Suppressor macrophage (primary cell): ENCODE measurements at places on chromosomes 16 and 17.

DNA sequence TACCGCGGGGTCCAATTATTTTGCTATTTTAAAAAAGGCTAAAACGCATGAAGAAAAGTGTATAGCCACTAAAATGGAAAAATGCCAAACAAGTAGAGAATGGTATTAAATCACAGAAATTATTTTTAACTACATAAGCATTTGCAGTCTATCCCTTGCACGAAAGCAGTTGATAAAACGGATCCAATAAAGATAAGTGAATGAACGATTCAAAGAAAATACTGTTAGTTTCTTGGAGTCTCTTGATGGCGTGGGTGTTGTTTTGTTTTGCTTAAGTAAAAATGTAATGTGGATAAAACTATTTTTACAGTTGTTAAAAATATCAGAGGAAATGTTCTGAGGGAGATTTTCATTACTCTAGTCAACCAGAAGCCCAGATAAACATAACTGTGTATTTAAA is 9.3 kb downstream of the HS3ST3A1 start:
- DNase-seq, result no peak

DNA sequence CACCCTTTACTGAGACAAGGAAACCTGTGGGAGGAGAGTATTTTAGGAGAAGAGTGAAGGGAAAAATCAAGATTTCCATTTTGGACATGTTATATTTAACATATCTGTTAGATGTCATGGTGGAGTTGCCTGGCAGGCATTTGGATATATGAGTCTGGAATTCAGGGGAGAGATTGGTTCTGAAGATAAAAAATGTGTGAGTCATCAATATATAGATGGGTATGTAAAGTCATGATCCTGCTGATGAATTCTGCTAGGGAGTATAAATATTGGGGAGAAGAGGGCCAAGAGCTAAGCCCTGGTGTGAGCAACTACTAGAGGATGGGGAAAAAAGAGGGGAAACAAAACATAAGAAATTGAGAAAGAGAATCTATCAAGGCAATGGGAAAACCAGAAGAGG is 151.3 kb upstream of the SOX9 start:
- DNase-seq, result no peak

- peak; percentile 90 for DNase-seq
Measured at GRCh38 chr16:84911486-84912216, 91.9 kb downstream of the CRISPLD2 start.

- DNase-seq, result no peak
Measured at GRCh38 chr16:17691106-17691898, 220.5 kb upstream of the XYLT1 start.

DNA sequence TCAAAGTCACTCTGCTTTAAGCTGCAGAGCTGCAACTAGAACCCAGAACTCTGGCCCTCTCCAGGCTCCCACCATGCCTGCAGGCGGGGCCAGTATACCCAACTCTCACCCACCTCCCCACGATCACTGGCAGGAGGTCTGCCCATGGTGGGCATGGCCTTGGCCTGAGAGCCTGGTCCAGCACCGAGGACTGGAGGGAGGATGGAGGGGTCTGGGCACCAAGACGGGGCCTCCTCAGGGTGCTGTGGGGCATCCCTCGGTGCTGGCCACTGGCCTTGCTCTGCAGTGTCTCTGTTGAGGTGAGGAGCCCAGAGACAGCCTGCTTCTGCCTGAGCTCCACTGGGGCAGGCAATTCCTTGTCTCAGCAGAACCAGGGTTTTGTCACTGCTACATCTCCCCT is 1.5 kb upstream of the KRT16 start:
- DNase-seq, result no peak

DNA sequence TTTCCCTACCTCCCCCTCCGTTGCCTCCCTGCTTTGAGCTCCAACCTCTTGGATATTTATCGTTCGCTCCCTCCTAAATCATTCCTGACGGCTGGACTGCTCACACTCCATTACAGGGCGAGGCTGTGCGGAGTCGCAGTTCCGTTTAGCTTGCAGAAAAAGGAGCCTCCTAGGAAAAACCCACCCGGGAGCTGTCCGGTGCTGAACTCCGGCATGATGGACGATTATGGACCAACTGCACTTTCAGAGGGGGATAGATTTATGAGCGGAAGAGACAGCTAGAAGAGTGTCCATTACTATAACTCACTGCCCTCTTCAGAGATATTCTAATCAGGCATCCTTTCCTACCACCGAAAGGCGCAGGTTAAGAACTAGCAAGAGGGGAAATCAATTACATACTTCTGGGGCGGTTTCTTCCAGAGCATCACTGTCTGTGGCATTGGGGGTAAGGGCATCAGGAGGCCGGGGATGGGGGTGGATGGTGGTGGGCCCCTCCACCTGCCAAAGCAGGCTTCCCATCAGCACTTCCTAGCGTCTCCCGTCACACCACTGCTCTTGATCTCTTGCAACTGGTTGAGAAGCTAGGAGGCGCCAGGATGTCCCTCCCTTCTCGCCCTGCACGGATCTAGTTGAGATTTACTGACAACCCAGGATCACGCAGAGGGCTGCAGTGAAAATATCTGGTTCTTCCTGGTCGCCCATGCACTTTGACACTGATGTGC is 251.2 kb downstream of the ENGASE start:
- no peak for DNase-seq

DNA sequence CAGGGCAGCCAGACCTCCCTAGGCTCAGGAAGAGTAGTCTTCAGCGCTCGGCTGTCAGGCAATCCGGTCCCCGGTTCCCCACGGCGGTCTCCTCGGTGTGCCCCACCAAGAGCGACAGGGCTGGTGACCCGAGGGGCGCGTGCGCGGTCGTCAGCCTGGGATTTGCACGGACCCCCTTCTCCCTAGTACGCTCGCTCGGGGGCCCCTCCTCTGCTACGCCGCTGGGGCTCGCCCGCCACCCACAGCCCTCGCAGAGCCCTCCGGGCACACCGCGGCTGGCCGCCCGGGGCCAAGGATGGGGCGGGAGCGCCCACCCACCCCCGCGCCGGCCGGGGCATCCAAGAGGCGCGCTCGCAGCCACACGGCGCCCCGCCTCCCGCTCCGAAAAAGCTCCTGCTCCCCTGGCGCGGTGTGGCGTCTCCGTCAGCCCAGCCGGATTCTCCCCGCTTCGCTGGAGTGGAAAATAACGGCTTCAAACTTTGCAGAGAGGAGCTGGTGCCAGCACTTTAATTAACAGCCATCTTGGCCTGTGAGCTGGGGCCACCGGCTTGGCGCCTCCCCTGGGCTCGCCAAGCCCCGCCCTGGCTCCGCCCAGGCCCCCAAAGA is 2.1 kb upstream of the C1QL1 start:
- no peak for DNase-seq

GRCh38 chr17:60398227-60398959 is 6.5 kb upstream of the USP32 start:
- peak; percentile 93 for DNase-seq

DNA sequence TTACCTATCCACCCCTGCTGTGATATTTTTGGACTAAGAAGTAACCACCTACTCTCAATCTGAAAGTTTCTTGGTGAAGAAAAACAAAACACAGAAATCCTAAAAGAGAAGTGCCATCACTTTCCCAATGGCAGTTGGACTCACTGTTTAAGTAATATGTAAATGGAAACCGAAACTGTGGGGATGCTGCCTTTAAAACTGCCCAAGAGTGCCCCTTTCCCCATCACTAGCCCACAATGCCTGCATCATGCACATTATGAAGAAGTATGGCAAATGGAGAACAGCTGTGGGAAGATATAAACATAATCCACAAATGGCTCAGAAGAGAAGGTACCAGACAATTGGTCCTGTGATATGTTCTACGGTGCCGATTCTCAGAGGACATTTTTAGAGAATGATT is 33.5 kb upstream of the SLC6A2 start:
- DNase-seq, result peak; percentile 33

DNA sequence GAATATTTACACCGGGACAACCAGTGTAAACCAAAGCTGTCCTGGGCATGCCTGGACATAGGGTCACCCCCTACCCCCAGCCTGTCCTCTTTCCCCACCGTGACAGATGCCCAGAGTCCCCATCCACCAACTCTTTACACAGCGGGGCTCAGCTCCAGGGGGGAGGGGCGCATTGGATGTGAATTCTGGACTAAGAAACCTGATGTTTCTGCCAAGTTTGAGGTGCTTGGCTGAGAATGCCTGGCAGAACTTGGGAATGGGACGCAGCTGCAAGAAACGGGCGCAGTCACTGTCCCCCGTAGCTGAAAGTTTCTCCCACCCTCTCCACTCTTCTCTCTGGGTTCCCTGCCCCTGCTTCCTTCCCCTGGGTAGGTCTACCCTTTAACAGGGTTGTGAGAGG is 68.0 kb upstream of the CDC42EP4 start:
- DNase-seq, result no peak

- DNase-seq, result peak; percentile 81
Measured at GRCh38 chr17:28552176-28552999, at the start of gene UNC119. Gene UNC119 (minus strand): TSS chr17:28552624. CDS start chr17:28552557, 67 bp downstream.

GRCh38 chr16:88472637-88473205 is 19.6 kb downstream of the ZFPM1 start:
- DNase-seq, result no peak

GRCh38 chr16:87461466-87461991 is 31.3 kb downstream of the ZCCHC14 start:
- DNase-seq, result no peak

- DNase-seq, result peak; percentile 56
Measured at GRCh38 chr17:27762527-27763305, 37.6 kb downstream of the NOS2 start.

DNA sequence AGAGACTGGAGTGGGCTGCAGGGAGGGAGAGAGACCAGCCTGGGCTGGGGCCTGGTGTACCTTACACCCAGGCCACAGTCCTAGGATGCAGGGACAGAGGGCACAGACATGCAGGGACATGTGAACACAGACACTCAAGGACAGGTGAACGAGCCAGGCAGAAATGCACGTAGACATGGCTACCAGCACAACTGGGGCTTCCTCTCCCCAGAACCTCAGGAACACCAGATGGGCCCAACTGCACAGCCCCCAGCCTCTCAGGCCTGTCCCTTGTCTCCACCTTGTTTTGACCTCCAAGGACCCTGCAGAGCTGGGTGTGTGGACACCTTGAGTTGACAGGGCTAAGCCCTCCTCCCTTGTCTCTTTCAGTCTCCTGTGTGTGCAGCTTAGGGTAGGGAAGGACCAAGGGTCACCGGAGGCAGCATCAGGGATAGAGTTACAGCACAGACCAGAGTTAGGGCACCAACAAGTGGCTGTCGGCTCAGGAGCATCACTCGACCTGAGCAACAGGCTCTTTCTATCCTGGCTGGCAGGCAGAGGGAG is 9.2 kb downstream of the SEZ6 start:
- DNase-seq, result no peak

GRCh38 chr17:1813088-1813487 is 16.6 kb downstream of the SMYD4 start:
- DNase-seq, result no peak

DNA sequence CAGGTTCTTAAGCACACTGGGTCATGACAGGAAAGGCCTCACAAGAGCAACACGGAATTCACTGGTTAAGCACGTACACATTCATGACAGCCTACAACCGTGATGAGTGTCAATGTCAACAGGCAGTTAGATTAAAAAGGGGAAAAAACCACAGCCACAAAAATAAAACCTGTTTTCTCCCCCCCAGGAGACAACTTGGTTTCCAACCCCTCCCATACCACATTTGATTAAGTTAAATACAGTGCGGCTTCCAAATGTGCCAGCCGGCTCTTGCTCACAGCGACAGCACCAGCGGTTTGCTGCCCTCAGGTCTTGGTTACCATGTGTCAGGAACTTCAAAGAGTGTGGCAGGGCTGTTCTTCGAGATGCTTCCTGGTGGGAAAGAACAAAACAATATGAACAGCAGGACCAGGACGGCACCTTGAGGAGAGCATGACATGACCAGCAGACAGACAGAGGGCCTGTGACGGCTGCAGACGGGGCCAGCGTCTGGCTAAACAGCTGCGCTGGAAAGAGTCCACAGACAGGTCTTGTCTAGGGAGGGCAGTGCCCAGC is 193.6 kb downstream of the PARN start:
- DNase-seq, result no peak
